ENCODE measurements at places on chromosomes 1 and 21.
A peak's percentile ranks its signal among the peaks of the same experiment; 100 is the strongest.

DNA sequence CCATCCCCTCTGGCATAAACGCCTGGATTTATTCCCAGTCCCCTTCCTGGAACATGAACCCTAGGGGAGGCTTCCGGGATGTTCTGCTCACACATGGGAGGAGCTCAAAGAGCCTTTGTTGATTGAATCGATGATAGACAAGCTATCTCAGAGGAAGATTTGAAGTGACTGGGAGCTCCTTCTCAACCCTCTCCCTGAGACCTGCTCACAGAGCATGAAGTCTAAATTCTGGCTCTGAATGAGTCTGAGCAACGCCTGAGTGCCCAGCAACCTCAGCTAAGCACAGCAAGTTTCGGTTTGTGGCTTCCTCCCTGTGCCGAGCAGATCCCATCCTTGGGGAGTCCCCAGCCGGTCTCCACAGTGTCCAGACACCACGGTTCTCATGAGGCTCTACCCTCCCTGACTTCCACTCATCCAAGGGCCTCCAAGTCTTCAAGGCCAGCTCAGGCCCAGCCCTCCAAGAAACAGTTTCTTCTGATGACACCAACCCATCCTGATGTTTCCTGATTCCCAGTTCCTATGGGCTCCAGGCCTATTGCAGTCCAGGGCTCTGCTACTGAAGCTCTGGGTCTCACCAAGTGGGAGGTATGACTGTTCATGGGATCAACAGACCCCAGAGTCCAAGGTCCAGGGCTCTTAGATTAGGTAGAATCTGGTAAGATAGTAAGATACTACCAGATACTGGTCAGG lies 190.8 kb downstream of the DYRK1A start:
- DNase-seq = no peak

- peak; percentile 31 for DNase-seq
These were observed at the start of gene IL19 for GRCh38 chr1:206770531-206771337. Gene IL19 (plus strand): TSS chr1:206770773. CDS start chr1:206836663, 65,890 bp downstream.

- no peak for DNase-seq
These were observed 14.0 kb downstream of the NAV1 start for GRCh38 chr1:201552941-201553351.

DNA sequence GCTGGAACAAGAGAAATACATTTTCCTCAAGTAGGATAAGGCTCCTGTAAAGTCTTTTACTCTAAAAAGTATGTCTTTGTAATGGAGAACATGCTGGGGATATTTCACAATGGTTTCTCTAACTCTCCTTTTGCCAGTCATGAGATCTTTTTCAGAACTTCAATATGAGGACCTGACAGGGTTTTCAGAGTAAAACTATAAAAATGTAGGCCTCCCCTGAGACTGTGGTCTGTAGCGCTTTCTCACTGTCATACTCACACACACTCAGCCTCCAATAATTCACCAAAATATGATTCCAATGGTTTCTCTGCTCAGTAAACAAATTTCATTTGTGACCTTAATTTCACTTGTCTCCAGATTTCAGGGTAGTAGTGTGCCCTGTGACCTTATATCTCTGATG lies 440.1 kb upstream of the PTBP2 start:
- no peak for DNase-seq

- DNase-seq = no peak
These were observed 41.8 kb upstream of the RALGPS2 start for GRCh38 chr1:178683291-178683690.

- DNase-seq = peak; percentile 92
These were observed 18.1 kb downstream of the USP48 start for GRCh38 chr1:21764615-21765423.

DNA sequence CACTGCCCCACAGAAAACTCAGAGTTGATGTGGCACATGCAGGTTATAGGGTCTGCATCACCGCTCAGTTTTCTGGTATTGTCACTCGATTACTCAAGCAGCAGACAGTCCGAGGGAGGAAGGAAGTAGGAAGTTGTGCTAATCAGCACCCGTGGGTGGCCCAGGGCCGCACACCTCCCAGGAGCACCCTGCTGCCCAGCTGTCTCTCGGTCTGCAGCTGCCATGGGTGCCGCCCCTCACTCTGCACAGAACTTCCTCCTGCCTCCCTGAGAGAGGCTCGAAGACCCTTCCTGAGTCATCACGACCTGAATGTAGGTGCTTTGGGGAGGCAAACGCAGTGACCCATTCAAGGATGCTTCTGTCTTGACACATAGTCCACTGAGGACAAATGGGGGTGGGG lies 4.2 kb upstream of the TFF3 start:
- no peak for DNase-seq

DNA sequence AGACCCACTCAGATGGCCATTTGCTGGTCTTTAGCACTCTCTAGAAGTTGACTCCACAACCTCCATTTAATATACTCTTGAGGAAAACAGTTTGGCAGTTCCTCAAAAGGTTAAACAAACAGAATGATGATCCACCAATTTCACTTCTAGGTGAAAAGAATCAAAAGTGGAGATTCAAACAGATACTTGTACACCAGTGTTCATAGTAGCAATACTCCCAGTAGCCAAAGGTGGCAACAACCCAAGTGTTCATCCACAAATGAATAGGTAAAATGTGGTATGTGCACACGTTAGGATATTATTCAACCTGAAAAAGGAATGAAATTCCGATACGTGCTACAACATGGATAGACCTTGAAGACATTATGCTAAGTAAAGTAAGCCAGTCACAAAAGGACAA lies 6.3 kb downstream of the PRCC start:
- DNase-seq = no peak

GRCh38 chr1:27418326-27419185 lies 26.1 kb downstream of the GPR3 start:
- peak; percentile 70 for DNase-seq

GRCh38 chr1:2330035-2330434 lies 61.3 kb downstream of the MORN1 start:
- DNase-seq = no peak

DNA sequence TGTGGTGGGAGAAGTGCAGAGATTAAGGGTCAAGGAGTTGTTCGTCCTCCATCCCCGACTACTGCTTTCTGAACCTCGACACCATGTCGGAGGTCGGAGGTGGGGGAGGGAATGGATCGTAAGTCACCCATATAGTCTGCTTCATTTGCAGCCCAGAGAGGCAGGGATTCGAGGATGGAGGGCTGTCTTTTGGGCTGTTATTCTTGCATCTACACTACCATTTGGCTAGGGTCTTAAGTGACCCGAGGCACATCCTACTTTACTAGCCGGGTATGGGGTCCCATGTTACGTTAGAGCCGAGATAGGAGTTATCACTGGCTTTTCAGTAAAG lies 578 bp downstream of the USP21 start:
- no peak for DNase-seq

GRCh38 chr21:25752416-25752815 lies 17.6 kb downstream of the GABPA start:
- DNase-seq = no peak

- DNase-seq = no peak
These were observed 74.2 kb upstream of the MACF1 start for GRCh38 chr1:39130325-39130724.

DNA sequence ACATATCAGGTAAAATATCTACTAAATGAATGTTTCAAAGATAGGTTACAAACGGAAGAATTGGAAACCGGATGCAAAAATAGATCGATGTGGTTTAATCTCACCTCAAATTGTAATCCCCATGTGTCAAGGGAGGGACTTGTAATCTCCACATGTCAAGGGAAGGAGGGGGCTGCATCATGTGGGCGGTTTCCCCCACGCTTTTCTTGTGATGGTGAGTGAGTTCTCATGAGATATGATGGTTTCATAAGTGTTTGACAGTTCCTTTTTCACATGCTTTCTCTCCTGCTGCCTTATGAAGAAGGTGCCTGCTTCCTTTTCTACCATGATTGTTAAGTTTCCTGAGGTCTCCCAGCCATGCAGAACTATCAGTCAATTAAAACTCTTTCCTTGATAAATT lies 408.7 kb upstream of the TMPRSS15 start:
- DNase-seq = no peak

GRCh38 chr1:107943694-107944093 lies 21.3 kb downstream of the VAV3 start:
- no peak for DNase-seq

GRCh38 chr1:206895837-206896242 lies 1.4 kb upstream of the IL24 start:
- no peak for DNase-seq

- peak; percentile 69 for DNase-seq
These were observed at the start of gene KRTAP21-3 for GRCh38 chr21:30718239-30718909. Gene KRTAP21-3 (minus strand): TSS chr21:30718777. CDS start chr21:30718759, 18 bp downstream.

GRCh38 chr1:94805912-94806311 lies 14.2 kb upstream of the SLC44A3 start:
- DNase-seq = peak; percentile 27

DNA sequence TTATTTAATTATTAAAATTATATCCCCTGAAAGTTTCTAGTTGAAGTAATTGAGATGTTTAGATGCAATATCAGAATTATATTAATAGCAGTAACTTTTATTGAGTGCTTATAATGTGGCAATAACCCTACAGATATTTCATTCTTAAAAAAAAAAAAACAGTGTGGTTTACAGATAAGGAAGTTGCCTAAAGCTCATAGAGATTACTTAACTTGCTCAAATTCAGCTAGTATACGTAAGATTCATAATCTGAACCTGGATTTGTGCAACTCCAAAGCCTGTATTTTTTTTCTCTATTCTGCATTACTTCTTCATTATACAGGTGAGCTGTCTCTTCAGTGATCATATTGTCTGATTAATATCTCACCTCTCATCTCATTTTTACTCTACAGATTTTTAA lies 156.0 kb upstream of the PTBP2 start:
- no peak for DNase-seq

- DNase-seq = no peak
These were observed 18.5 kb upstream of the KCNE2 start for GRCh38 chr21:34345091-34345871.

DNA sequence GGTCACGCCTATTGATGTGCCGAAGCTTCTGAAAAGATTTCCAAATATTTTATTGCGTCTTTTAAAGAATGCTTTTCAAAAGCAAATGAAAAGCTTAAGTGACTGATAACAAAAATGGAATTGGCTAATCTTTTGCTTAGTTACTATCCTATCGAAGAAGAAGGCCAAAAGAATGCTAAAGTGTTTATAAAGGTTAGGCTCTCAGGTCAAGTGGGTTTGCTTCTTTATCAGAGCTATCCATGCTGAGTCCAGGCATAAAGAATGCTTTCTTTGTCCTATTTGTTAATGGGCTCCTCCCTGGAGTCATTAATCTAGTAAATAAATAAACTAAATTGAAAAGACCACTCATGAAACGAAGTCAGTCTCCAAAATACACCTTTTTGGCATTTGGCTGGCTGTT lies 133.4 kb upstream of the LYPLAL1 start:
- DNase-seq = no peak

- no peak for DNase-seq
These were observed 19.9 kb upstream of the UBE2U start for GRCh38 chr1:64183395-64184002.

GRCh38 chr1:153597206-153597605 lies 15.7 kb downstream of the S100A16 start:
- DNase-seq = no peak

- no peak for DNase-seq
These were observed 65.5 kb upstream of the DPYD start for GRCh38 chr1:97986041-97987005.

- DNase-seq = no peak
These were observed 51.2 kb downstream of the GORAB start for GRCh38 chr1:170583186-170583585.

DNA sequence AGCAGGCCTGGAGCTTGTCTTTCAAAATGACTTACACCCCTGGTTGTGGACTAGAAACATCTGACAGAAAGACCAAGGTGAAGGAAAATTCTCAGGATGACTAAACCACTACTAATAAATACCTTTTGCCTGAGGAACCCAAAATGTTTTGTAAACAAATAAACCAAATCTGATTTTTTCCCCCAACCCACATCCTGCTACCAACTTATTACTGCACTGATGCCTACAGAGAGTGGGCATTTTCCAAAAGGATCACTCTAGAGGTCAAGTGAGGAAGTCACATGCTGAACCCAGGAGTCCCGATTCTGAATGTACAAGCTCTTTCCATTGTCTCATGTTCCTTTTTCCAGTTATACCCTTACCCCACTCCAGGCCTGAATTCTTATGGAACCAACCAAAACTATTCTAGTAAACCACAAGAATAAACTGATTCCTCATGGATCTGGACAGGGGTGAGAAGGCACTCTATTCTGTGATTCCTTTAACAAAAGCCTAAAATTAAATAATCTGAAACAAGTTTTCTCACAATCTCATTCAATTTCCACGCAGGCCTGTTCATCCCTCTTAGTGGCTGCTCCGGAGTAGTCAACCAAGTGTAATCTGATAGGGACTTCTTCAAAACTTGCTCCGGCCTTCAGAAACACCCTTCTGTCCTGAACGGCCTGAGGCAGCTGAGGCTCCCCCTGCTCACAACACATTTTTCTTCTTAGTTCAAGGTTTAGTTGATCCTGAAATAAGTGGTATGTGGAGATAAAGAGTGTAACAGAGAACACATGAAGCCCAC lies 1.4 kb downstream of the PI4KB start:
- DNase-seq = no peak

DNA sequence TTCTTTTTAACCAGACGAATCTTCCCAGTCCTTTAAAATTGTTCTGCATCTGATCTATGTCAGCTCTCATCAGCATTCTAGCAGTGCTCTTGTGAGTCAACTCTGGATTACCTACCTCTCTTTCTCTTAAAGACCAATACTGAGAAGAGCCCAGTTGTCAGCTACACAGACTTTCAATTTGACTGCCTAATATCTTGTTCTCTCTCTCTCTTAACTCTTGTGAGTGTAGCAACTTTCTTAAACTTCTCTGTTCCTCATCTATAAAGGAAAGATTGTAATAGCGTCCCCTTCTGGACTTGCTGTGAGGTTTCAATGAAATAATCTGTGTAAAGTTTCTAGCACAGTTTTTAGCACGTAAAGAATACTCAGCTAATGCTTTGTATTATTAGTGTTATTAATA lies 499.3 kb upstream of the ADAMTS5 start:
- no peak for DNase-seq

DNA sequence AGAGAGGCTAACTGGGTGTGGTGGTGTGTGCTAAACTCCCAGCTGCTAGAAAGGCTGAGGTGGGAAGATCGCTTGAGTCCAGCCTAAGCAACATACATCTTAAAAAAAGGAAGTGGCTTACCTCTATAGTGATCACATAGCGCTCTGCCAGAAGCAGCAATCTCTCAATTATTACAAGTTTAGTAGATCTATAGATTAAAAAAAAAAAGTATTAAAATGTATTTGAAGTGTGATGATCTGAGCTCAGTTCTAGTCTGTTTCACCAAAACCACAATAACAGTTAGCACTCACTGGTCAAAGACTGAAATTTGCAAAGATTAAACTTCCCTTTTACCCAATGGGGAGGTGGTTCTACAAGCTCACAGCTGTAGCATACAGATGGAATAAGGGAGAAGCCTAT lies 76.3 kb downstream of the USP24 start:
- DNase-seq = no peak

All from astrocyte of the cerebellum (primary cell).